ENCODE measurements at places on chromosomes 1 and 21. TPM values are rescaled to one million over a fixed set of nuclear protein-coding genes. Genes with fewer than 3 reads are reported as not detected.

DNA sequence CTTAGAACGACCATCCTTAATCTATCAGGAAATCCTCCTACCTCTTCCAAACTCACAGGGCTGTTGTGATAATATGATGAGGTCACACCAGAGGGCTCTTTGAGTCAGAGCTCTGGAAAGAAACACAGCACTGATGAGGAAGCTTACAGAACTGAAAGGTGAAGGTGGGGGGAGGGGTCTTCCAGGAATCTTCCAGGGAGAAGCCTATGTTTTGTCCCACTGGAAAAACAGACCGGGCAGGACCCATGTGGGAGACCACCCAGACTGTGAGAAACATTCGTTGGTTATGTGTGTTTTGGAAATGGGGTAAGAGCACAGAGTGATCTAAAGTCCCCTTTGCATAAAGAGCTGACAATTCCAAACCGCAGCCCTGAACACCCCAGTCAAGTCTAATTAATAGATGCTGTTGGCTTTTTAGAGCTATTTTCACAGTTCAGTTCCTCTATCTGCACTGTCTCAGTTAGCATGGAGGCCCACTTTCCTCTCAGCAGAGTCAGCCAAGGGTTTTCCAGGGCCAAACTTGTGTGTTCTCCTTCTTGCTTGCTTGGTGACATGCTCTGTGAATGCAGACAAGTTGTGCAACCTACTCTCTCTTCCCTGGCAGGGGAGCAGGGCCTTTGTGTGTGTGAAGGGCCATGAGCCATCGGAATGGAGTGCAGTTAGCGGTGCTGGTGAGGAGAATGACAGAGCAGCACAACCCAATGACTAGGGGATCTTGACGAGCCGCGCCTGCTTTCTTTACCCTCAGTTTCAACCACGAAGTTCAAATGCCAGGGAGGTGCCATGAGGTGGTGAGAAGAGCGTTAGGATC, 12.3 kb downstream of the PHLDA3 start:
- DNase-seq, result no peak

DNA sequence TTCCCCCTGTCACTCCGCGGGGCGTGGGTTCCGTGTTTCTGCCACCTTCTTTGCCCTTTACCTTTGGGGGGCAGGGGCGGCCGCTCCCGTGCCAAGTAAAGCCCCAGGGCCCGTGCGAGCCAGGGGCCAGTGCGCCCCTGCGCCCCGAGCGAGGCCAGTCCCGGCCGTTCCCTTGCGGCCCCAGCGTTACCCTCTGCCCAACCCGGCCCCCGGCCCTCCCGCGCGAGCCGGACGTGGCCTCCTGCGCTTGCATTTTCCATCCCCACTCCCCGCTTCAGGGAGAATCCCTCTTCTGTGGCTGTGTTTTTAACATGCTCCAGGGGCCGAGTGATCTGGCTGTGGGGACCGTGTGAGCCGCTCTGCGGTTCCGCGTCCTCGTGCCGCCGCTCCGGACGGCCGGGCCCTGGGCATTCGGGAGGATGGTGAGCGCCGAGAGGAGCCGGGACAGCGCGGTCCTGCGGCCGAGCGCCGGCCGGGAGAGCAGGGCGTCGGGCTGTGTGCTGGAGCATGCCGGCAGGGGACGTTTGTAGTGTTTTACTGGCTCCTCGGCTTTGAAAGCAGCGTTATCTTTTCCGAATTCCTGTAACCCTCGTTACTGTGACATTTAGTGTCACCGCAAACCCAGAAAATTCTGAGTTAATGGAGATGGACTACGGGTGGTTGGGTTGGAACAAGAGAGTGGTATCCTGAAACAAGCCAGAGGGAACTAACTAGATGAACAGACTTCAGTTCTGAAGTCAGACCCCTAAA, 1.0 kb downstream of the GALNT2 start:
- DNase-seq, result peak; percentile 70

DNA sequence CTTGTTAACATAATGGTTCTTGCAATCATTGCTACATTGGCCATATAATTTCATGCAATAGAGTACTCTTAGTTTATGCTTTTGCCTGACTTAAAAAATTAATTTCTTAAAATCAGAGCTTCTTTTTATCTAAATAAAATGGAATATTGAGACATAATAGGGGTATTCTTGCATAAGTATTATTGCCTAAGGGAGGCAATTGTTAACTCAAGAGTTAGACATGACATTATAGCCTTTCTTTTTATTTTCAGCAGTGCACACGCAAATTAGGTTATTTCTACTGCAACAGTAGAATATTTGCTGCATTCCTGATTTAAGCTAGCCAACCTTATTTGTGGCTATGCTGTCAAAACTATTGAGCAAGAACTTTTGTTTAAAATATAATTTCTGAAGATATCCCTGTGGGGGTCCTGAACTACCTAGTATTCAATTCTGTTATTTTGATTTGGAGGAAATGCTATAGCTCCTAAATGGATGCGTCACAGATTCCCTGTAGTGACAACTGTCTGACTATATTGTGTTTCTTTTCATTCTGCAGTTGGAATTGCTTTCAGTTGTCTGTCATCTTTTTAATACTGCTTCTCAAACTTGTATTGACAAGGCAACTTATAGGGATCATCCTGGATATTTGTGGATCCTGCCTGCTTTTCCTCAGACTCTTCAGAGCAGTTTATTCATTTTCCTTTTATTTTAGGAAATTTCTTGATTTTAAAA, 211.0 kb downstream of the PATJ start:
- no peak for DNase-seq

DNA sequence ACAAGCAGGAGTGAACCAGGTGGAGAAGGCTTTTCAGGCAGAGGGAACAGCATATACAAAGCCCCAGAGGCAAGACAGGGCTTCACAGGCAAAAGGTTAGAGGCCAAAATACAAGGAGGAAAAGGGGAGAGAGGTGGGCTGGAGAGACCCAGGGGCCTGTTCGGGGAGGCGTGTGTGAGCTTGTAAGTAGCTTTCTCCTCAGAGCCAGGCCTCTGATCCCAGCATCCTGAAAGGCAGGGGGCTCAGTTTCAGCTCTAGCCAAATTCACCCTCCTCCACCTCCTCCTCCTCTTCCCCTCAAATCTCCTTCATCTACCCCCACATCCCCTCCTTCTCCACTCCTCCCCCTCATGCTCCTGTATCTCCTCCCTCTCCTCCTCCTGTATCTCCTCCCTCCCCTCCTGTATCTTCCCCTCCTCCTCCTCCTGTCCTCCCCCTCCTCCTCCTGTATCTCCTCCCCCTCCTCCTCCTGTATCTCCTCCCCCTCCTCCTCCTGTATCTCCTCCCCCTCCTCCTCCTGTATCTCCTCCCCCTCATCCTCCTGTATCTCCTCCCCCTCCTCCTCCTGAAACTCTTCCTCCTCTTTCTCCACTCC, 148.6 kb downstream of the ST6GALNAC5 start:
- no peak for DNase-seq

DNA sequence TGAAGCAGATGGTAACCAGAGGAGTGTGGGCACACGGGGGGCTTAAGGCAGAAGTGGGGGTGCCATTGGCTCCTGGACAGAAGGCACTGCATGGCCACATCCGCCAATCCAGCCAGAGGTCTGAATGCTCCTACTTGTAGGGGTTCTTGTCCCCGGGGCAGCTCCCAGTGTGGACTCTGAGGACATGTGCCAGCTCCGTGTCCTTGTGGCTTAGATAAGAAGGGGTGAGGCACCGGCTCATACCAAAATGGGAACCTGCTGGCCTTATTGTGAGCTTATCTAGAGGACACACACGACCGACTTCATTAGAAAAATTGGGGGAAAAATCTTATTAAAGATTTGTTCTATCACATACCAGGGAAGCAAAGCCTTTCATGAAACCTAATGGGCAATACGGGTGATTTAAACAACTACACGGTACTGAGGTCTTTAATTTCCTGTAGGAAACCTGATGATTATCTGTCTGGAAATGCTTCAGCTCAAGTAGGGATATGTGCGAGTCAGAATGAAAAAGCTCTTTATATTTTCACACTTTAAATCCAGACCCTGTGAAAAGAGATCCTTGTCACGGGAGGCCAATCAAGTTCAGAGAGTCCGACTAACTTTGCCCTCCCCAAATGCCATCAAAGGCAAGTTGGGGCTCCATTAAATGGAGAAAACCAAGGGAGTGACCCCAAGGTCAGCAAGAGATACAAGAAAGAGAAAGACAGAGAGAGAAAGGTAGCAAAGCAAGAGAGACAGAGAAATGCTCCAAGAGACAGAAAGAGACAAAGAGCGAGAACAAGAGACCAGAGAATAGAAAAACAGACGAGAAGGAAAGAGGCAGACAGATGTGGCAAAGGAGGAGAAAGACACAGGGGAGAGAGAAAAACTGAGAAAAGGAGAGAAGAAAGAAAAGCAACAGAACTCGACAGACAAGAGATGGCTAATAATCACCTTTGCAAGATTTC, 14.1 kb upstream of the KCNN3 start:
- DNase-seq, result no peak

GRCh38 chr1:10776190-10776905, 20.1 kb downstream of the CASZ1 start:
- DNase-seq, result peak; percentile 54

- no peak for DNase-seq
Observed at GRCh38 chr1:154206196-154206595, at the start of gene CFAP141. Gene CFAP141 (minus strand): TSS chr1:154206333. CDS start chr1:154206307, 26 bp downstream.

The MAP3K6 gene
- 8.5 TPM for total RNA-seq

The FCGR2B gene
- 0.83 TPM for total RNA-seq

The CYP4Z1 gene
- not detected for total RNA-seq

The TMPRSS15 gene
- total RNA-seq, result not detected

The KCNJ15 gene
- not detected for total RNA-seq

The OVAAL gene
- not detected for total RNA-seq

The AKNAD1 gene
- total RNA-seq, result not detected

Measured in natural killer cell treated with Interleukin-12 subunit alpha and Interleukin-12 subunit beta and Interleukin-15 and Interleukin-18, amount 100 ng/mL, for 72 hours (primary cell).